Activated CD4-positive, alpha-beta T cell treated with anti-CD3 and anti-CD28 coated beads, Interleukin-2, amount 50 U/mL, for 24 hours (primary cell): ENCODE measurements at places on chromosomes 1 and 21.

GRCh38 chr1:172450524-172450885 is 6.6 kb upstream of the PIGC start:
- no peak for DNase-seq

GRCh38 chr21:38505654-38506523 is 7.6 kb upstream of the ERG start:
- DNase-seq = no peak

GRCh38 chr1:167555971-167556714 is 2.6 kb upstream of the CREG1 start:
- DNase-seq = peak; percentile 50

GRCh38 chr1:3393987-3394920 is 60.2 kb upstream of the ARHGEF16 start:
- DNase-seq = no peak

- no peak for DNase-seq
Observed at GRCh38 chr1:182080040-182080439, 18.5 kb upstream of the ZNF648 start.

GRCh38 chr1:201503397-201504176 is 3.3 kb downstream of the CSRP1 start:
- DNase-seq = no peak
